Fibroblast of lung (primary cell): ENCODE measurements at places on chromosomes 13 and 19.

DNA sequence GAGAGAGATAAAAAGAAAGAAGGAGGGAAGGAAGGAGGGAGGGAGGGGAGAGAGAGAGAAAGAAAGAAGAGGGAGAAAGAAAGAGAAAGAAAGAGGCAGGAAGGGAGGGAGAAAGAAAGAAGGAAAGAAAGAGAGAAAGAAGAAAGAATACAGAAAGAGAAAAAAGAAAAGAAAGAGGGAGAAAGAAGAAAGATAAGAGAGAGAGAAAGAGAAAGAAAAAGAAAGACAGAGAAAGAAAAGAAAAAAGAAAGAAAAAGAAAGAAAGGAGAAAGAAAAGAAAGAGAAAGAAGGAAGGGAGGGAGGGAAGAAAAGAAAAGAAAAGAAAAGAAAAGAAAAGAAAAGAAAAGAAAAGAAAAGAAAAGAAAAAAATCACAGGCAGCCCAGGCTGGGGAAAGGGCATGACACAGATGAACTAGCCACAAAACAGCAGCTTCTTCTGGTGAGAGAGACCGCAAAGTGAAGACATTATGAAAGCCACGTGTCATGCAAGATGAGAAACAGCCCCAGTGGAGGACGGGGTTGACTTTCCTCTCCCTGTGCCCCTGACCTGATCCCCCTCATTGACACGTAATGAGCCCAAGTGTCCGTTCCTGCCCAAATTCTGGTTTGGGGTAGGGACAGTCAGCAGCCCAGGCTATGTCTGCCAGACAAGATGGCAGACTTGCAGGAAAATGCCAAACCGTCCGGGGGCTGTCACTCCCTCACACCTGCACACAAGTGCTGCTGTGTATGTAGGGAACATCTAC, 102.1 kb downstream of the INSR start:
- DNase-seq, result no peak

- DNase-seq, result no peak
These were observed 945.5 kb upstream of the SLC10A2 start for GRCh38 chr13:104011505-104012241.

DNA sequence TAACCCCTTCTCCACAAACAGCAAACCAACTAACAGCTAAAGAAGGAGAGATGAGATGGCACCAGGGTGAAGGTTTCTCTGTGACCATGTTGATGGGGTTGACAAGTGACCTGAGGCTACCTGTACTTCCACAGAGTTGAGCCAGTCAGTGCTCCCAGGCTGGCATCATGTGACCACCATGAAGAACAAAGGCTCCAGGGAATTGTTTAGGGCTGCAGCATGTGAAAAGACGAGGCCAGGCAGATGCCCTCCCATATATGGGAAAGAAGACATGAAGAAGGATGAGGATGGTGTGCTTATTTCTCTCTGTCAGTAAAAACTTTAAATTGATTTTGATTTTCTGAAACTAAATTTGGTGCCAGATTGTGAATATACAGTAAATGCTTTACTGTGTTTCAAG, 220.6 kb downstream of the OLFM4 start:
- DNase-seq, result no peak

DNA sequence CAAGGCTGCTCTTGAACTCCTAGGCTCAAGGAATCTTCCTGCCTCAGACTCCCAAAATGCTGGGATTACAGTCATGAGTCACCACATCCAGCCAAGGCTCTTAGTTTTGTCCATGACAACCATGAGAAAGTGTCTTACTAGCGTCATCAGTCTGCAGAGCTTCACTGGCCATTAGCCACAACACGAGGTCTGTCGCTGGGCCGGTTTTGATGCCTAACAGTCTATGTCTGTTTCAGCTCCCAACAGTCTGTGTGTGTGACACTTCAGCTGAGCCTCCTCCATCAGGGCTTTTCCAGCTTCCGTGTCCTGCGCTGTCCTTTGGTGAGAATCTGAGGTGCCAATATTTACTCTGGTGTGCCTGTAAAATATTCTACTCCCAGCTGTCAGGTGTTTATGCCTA, 47.6 kb downstream of the CEP89 start:
- DNase-seq, result peak; percentile 14

- DNase-seq, result peak; percentile 35
These were observed 18.0 kb upstream of the CFAP97D2 start for GRCh38 chr13:114161028-114161556.

GRCh38 chr19:38592940-38593339, 24.8 kb downstream of the MAP4K1 start:
- DNase-seq, result no peak

DNA sequence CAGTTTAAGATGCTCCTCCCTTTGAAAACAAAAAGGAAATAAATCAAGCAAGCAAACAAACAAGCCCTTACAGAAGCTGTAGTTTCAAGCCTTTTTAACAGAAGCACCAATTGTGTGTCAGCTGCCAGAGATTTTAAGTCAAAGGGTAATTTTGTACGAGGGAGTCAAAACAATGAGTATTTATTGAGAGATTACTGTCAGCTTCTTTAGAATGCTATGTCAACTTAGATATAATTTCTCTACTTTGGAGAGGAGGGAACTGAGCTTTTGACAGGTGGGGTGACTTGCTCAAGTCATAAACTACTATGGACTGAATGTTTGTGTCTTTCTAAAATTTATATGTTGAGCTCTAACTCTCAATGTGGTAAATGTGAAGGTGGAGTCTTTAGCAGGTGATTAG, 10.5 kb upstream of the CBY2 start:
- no peak for DNase-seq

GRCh38 chr19:1019980-1020867, 699 bp downstream of the TMEM259 start:
- DNase-seq, result no peak

DNA sequence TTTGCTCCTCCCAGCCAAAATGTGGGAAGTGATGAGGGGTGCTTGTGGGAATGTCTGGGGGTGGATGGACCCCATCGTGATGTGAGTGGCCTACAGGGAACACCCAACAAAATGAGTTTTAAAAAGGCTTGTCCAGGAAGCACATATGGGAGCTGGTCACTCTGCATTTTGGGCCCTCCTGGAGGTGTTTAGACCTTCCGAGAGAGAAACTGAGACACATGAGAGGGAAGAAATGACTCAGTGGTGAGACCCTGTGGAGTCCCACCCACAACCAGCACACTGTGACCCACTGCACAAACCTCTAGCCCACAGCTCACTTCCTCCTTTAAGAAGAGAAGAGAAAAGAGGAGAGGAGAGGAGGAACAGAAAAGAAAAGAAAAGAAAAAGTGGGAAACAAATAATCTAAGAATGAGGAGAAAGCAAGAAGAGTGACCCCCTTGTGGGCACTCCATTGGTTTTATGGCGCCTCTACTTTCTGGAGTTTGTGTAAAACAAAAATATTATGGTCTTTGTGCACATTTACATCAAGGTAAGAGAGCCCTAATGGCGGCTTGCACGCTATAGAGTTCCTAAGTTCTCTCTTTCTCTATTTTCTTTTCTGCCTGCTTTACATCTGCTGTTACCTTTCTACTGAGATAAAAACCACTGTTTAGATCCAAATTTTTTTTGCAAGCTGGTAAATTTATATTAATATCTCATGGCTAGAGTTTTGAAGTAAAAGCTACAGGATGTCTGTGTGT, 13.3 kb upstream of the LILRB1 start:
- DNase-seq, result no peak

- no peak for DNase-seq
These were observed 158.1 kb downstream of the ZNF486 start for GRCh38 chr19:20325151-20325550.

GRCh38 chr19:46493236-46494145, 2.2 kb downstream of the PNMA8B start:
- no peak for DNase-seq

- DNase-seq, result peak; percentile 98
These were observed 127.2 kb upstream of the GJB6 start for GRCh38 chr13:20359335-20359734.

GRCh38 chr19:50326101-50326664, 3.0 kb downstream of the KCNC3 start:
- no peak for DNase-seq

DNA sequence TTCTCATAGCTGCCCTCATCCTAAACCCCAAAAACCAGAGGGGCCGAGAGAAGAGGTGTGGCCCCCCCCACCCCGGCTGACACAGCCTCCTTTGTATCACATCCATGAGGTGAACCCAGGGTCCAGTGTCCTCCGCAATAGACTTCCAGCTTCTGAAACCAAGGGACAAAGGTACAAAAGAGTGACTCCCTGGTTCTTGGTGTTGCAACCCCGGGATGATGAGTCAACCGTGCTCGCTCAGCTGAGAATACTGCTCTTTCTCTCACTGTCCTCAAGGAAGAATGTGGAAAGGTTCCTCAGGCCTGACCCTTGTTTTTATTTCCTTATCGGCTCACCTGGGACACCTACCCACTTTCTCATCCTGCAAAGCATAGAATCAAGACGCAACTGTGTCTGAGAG, 5.5 kb downstream of the SLC15A1 start:
- no peak for DNase-seq

- peak; percentile 64 for DNase-seq
These were observed 6.6 kb upstream of the NPAS1 start for GRCh38 chr19:47013041-47013517.

- no peak for DNase-seq
These were observed 12.4 kb upstream of the TINCR start for GRCh38 chr19:5580161-5580571.

DNA sequence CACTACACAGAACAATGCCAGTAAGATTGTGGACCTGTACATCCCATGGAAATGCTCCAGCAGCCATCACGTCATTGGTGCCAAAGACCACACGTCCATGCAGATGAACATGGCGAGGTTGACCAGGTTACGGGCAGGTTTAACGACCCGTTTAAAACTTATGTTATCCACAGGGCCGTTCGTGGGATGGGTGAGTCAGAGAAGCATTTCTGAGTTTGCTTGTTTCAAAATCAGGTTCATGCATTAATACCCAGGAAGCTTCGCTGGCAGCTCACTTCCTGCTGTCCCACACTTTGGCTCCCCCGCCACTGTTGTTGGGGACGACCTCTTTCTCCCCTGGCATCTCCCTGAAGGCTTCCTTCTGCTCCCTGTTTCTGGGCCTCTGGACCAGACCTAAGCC, 194.1 kb downstream of the USP12 start:
- DNase-seq, result no peak

GRCh38 chr13:37401721-37402120, 196.8 kb downstream of the POSTN start:
- no peak for DNase-seq

DNA sequence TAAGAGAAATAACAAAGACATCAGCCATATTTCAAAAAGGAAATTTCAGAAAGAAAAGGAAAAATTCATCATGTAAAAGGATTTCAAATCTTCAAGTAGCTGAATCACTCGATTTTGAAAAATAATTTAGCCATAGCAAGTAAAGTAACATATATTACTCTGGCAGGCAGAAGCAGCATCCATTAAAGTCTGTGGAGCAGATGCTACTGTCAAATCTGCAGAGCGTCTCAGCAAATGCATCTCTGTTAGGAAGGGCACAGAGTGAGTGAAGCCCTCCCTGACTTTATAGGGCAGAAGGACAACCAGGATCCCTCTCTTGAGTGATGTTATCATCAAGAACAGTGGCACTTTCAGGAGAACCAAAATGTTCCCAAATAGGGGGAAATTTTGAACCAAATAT, 445.5 kb downstream of the EFNB2 start:
- DNase-seq, result no peak

DNA sequence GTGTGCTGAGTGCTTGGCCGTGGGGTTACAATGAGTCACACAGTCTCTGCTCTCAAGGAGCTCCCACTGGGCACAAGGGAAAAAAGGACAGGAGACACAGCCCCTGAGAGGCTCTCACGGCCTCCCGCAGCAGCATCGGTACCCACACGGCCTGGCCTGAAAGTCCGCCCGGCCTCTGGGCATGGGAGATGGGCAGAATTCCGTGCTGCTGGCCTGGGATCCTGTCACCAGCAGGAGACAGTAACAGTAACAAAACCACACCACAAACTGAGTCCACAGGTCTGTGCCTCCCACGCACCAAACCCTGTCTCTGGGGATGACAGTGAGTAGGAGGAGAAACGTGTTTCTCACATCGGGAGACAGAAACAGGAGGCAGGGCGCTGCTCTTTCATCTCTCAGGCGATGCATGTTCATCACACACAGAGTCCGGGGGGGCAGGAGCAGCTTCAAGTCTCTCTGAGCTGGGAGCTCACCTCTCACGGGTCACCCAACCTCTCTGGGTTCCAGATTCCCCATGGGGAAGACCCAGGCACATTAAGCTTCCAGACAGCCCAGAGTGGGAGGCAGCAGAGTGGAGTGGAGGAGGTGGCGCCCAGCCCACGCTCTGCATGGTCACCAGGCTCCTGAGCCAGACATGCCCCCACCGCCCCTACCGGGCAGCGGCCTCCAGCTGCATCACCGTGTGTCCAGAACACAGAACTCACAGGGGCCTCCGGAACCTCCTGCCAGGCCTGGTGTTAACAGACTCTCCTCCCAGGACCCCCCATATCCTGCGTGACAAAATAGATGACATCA, 124.7 kb upstream of the VSTM2B start:
- DNase-seq, result no peak

DNA sequence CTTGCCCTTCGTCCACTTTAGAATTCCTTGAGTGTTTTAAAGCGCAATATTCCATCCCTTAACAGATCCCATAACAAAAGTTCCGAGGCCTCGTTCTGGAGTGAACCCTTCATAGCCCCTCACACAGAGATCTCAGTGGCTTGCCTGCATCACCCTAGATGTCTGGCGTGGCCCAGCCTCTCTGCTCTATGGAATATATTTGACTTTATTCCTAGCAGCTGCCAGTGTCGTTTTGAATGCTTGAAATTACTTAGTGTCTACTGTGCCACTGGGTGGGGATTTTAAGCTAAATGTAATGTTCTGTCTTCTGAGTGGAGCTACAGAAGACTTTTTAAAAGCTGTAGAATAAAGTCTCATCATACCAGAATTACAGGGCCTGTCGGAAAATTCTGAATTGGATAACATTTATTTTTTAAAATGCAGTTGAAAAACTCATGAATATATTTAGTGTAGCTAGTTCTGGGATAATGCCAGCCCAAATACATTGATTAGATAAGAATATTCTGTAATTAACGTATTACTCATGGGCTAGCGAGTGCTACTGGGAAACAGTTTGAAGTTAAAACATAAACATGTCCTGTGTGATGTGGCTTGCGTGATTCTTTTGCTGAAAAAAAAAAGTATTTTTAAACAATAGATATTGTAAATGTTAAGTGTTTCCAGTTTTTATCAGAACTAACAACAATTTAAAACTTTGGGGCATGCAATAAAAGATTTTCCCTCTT, 111.8 kb downstream of the ESD start:
- DNase-seq, result no peak

- DNase-seq, result no peak
These were observed 143.4 kb downstream of the SOX1 start for GRCh38 chr13:112210371-112210770.

- peak; percentile 30 for DNase-seq
These were observed 51.2 kb upstream of the EEF1AKMT1 start for GRCh38 chr13:20824762-20825476.

GRCh38 chr13:20161275-20161950, 561 bp upstream of the GJA3 start:
- no peak for DNase-seq

DNA sequence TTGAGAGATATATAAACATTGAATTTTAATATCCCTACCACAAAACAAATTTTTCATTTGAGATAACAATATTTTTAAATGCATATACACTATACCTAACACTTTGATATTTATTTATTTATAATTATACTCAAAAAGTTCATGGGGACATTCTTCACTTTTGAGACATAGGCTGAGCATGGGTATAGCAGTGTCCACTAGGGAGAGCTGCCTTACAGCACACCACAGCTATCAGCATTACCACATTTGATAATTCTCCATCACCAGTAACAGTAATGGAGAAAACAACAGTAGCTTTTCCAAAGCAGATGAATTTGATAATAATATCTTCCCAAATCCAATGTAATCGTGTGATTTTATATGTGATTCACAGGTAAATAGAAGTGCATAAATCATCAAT, 626.1 kb downstream of the DACH1 start:
- peak; percentile 59 for DNase-seq
